Epithelial cell of prostate (primary cell): ENCODE measurements at places on chromosomes 2 and 18.

DNA sequence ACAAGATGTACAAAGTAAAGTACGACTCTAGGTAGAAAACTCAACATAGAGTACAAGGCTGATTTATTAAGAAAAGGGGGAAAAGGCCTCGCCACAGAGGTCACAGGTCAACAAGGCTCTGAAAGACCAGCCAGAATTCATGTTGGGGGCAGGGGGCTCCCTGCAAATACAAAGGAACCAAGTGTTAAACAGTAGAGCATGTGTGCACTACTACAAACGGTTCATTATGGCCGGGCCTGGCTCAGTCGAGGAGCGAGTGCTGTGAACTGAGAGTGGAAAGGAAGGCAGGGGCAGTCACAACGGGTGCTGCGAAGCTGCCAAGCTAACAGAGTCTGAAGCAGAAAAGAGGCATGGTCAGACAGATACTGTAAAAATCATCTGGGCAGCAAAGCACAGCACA, 77.1 kb downstream of the MBOAT2 start:
- DNase-seq = no peak

GRCh38 chr18:51248685-51249084, 51.2 kb upstream of the MEX3C start:
- DNase-seq = no peak

- no peak for DNase-seq
These were observed 146.2 kb downstream of the RBMS1 start for GRCh38 chr2:160347269-160347863.

GRCh38 chr2:172403402-172403801, 24.0 kb upstream of the ITGA6 start:
- DNase-seq = peak; percentile 22

DNA sequence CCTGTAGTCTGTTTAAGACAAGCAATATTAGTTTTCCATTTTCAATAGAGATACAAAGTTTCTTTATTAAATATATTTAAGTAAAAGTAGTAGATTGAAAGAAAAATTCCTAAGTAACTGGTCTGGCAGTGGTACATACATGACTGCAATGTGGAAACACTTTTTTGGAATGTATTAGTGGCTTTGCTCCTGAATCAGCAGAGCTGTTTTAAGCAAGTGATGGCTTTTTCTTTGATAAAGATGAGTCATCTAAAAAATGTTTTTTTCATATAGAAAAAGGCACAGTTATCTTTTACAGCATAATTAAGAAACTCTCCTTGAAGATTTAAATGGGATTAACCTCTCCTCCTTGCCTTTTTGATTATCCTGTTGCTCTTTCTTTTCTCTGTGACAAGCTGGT, 34.9 kb downstream of the KDM3A start:
- no peak for DNase-seq

DNA sequence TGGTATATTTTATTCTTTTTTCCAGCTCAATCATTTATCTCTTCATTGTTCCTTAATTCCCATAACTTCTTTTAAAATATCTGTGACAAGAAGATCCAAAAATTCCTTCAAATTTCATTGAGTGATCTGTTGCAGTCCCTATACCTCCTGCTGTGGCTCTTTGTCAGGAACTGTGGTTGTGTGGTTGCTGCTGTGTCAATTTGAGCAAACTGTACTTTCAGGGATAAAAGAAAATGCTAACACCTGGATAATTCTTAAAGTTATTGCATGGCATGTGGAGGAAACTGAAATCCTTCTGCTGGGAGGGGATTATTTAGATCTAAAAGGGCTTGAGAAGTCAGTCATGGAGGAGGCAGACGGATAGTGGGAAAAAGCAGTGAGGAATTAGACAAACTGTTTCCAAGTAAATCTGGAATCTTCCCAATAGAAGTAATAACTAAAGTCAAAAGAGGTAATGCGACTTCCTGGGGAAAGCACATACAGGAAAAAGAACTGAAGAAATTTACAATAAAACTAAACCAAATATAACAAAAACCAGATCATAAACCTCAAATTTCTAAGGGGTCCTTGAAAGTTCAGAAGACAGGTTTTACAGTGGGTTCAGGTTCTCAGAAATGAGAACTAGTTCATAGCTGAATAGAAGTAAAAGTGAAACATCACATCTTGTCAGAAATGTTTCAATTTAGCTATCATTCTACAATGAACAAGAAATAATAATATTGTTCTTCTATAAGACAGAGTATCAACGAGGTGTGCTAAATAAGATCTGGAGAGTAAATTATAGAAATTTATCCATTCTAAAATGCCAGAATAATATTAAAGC, 33.5 kb upstream of the CD226 start:
- DNase-seq = no peak

DNA sequence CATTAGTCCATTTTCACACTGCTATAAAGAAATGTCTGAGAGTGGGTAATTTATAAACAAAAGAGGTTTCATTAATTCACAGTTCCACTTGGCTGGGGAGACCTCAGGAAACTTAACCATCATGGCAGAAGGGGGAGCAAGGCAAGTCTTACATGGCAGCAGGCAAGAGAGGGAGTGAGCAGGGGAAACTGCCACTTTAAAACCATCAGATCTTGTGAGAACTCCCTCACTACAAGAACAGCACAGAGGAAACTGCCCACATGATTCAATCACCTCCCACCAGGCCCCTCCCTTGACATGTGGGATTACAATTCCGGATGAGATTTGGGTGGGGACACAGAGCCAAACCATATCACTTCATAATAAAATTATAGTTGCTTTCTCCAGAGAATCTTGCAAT, 365.5 kb upstream of the ID2 start:
- no peak for DNase-seq

GRCh38 chr2:172863341-172863740, 127.7 kb downstream of the RAPGEF4 start:
- DNase-seq = no peak

DNA sequence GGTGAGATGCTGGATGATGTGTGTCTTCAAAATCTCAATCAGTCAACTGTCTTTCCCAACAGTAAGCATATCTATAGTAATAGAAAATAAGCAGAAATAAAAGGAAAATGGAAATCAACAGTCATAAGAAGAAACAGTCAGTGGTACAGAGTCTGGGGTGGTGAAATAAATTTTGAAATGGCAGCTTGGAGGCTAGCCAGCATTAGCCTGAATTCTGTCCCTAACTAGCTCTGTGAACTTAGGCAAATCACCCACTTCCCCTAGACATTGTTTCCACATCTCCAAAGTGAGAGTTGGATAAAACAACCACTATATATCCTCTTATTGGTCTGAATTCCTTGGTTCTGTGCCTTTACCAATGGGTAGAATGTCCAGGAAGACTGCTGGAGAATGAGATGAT, 189.7 kb upstream of the REV1 start:
- DNase-seq = no peak

DNA sequence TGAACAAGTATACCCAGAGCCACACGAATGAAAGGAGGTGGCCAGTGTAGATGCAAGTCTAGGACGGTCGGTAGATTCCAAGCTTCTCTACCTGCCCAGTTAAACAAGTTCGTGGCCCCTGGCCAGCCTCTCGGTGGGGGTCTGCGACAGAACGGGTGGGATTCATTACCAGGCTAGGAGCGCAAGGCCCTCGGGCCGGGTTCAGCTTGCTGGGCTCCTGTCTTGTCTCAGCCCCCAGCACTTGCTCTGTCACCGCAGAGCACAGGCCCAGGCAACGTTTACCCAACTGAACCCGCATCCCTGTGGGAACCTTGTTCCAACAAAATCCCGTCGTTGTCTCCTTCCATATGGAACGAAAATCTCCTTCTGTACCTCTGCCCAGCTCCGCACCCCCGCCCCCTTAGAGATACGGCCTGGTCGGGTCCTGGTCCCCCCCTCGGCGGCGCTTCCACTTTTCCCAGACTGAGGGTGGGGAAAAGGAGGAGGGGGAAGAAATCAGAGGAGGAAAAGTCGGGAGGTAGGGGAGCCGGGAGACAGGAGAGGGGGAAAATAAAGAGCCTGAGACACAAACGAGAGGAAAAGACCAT, 1.9 kb upstream of the EMX1 start:
- no peak for DNase-seq

- no peak for DNase-seq
These were observed 17.3 kb downstream of the DUSP11 start for GRCh38 chr2:73762571-73762970.

DNA sequence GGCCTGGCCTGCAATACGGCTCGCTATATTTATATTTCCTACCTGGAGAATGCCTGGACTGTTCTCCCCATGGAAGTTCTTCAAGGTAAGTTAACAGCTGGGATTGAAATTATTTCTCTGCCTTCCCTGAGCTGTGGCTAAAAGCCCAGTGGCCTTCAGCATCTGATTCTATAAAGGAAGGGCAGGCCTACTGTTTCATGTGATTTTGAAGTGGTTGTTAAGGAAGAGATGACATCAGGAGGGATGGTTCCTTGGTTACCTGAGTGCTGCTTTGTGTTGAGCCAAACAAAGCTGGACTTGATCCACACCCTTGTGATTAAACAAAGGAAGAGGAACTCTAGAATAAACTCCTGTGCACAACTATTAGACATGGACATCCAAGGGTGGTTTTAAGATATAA, 61.6 kb downstream of the MFSD6 start:
- peak; percentile 82 for DNase-seq

DNA sequence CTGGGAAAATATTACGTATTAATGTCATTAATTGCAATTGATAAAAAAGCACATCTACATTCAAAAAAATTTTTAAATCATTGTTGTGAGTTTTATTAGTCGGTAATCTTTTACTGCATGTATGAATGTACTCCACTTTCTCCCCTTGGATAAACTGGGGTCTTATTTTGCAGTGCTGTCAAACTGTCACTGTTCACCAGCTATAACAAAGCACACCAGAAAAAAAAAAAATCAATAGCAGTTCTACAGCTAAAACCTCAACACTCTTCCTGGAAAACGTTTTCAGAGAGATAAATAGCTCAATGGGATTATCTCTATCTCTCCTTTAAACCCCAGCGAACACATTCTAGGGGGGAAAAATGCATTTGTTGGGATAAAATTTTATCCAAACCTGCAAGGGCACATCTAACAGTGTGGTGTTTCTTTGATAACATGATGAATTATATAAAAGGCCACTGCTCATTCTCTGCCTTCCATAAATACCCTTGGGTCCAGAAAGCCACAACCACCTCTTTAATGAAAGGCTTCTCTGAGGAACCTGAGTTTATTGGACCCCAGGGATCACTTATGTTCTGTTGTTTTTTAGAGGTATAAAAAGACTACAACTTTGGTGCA, 219.9 kb downstream of the CDH20 start:
- no peak for DNase-seq

GRCh38 chr2:2647141-2647541, 316.1 kb upstream of the MYT1L start:
- peak; percentile 64 for DNase-seq

- no peak for DNase-seq
These were observed 16.8 kb downstream of the GPD2 start for GRCh38 chr2:156452971-156453370.

DNA sequence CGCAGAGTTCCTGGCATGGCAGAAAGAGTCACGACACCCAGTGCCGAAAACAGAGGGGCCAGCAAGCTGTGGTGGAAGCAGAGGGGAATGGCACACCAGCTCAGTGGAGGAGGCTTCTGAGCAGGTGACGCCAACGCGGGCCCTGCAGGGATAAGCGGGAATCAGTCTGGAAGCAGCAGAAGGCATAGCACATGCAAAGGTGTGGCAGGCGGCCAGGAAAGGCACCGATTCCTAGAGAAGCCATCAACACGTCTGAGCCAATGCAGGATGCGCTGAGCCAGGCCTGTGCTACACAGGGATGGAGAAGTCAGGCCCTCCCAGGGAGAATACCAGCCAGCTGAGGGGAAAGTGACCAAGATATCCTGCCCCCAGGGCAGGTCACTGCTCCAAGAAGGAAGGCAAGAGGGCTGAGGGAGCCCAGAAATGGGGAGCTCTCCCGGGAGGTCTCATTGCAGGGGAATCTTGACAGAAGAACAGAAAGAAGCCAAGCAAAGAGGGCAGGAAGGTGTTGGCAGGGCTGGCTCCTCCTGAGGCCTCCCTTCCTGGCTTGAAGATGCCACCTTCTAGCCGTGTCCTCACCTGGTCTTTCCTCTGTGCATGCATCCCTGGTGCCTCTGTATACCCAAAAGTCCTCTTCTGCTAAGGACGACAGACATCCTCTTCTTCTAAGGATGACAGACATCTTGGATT, 16.3 kb downstream of the TEX51 start:
- no peak for DNase-seq

- no peak for DNase-seq
These were observed 146.3 kb downstream of the ANKRD44 start for GRCh38 chr2:197164141-197164754.

- no peak for DNase-seq
These were observed 53.3 kb upstream of the TRIB2 start for GRCh38 chr2:12663306-12664037.

DNA sequence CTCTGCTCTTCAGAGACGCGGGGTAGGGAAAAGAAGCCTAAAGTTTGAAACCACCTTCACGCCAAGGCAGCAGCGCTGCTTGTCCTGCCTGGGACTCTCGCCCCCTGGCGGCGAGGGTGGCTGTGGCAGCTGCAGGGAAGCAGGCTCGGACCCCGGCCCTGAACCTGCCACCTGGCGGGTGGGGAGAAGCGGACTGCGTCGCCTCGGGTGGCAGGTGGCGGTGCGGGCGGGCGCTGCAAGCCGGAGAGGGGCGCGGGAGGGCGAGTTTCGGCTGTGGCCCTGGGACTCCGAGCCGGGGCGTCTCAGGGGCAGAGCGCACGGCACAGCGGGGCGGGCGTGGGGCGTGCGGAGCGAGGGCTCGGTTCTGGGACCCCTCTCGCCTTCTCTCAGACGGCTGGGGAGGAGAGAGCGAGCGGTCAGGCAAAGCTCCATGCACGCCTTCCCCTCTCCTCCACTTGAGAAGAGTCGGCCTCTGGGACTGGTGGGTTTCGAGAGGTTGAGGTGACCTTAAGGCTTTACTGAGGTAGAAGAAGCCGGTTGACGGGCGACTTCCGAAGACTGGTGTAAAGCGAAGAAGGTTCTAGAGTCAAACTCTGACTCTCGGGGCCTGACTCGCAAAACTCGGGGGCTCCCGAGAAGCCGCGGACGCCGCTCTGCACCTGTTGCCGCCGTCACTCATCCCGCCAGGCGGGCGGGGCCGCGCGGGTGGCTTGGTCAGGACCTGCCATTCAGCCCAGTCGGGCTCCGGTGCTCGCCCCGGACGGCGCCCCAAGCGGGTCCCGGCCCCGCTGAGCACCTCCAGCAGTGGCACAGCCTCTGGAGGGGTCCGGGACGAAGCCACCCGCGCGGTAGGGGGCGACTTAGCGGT, 1.1 kb upstream of the BOLL start:
- no peak for DNase-seq

DNA sequence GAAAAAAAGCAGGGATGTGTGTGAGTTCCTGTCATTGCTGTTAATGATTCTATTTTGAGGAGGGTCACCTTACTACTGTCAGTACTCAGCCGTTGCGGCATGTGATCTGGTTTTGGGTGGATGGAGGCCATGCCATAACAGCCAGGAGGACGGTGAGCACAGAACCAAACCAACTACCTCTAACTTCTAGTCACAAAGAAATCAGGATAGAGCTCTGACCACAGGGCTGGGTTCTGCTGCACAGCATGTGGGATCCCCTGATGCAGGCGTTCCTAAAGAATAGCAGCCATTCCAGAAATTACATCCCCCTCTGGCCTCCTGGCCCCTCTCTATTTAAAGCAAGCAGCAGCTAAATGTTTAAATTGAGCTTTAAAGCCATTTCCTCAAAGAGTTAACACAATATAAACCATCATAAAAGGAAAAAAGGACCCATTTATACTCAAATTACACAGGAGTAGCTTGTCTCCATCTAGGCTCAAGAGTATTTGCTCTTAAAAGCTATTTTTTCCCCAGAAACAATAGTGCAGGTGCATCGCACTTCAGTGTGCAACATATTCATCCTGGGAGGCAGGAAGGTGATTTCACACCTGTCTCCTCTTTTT, 786.4 kb downstream of the RNF144A start:
- no peak for DNase-seq

GRCh38 chr18:4016391-4017049, 438.6 kb downstream of the DLGAP1 start:
- no peak for DNase-seq
